Hindlimb muscle (tissue), 1 donor: ENCODE measurements at places on chromosomes 7 and 10.

GRCh38 chr10:132414402-132415016, 17.5 kb downstream of the PWWP2B start:
- no peak for DNase-seq

DNA sequence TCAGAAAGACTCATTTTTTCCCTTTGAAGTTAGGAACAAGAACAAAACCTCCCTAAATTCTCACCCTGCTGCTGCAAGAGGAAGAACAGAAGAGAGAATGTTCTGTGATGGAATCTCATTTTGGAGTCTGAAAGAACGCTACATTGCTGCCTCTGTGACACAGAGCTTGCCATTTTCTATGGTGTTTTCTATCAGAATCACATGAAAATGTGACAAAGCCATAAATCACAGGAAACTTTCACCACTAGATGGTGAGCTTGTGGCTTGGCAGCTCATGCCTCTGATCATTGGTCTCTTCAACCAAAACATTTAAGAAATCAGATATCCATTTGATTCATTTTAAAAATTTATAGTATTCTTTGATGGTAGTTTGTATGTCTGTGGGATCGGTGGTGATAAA, 82.9 kb downstream of the CADPS2 start:
- DNase-seq: no peak

GRCh38 chr7:22871661-22872060, 49.0 kb upstream of the TOMM7 start:
- DNase-seq: no peak

DNA sequence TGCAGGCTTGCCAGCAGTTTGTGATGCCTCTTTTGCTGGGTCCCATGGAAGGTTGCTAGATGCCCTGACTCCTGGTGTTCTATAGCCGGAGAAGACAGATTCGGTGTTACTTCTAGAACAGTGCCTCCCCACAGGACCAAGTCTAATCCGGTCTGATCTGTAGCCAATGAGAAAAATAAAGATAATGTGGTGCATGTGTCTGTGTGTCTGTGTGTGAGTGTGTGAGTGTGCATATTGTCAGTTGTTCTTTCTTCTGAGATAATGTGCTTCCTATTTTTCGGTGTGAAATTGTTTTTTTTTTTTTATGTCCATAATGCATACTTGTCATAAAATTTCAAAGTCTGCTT, 29.7 kb upstream of the ZNRF2 start:
- no peak for DNase-seq

DNA sequence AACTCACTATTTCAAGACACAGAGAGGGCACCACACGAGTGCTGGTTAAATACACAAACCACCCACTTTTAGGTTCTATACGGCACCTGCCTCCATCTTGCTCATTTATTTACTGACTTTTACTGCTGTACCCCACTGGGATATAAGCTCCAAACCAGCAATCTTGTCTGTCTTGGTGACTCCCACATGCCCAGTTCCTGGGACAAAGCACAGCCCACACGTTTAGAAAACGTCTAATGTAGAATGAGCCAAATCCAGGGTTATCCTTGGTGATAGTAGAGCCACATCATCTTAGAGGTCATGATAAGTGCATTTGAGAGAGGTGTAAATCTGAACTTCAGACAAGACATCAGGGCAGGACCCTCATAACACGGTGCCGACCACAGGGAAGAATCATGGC, 73.5 kb downstream of the NUDCD3 start:
- no peak for DNase-seq

DNA sequence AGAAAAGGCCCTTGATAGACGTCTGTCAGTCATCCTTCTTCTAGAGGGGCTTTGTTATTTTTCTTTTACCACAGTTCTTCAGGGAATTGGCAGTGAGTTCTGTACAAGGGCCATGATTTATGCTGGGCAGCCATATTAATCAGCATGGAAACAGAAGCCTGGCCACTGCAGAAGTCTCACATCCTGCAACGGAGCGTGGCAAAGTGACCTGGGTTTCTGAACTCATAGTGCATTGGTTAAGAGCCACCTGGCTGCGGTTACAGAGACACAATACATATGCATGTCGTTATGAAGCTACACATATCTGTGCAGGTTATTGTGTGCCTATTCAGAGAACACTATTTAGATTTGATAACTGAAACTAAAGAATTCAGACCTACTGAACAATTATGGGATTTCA, 419.4 kb upstream of the CELF2 start:
- no peak for DNase-seq

DNA sequence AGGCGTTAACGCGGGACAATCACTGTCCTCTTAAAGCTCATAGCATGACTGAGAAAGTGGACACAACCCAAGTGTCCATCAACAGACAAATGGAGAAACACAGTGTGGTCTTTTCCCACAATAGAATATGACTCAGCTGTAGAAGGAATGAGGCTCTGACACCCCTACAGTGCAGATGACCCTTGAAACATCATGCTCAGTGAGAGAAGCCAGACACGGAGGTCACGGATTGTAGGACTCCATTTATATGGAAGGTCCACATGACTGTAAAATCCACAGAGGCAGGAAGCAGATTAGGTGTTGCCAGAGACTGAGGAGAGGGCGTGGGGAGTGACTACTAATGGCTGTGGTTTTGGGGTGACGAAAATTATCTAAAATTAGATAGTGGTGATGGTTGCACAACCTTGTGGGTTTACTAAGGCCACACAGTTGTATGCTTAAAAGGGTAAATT, 6.1 kb upstream of the NCAPG2 start:
- DNase-seq: no peak

- DNase-seq: no peak
Observed at GRCh38 chr7:69277366-69277765, 320.9 kb upstream of the AUTS2 start.

GRCh38 chr10:130300608-130301020, 164.4 kb downstream of the GLRX3 start:
- no peak for DNase-seq

DNA sequence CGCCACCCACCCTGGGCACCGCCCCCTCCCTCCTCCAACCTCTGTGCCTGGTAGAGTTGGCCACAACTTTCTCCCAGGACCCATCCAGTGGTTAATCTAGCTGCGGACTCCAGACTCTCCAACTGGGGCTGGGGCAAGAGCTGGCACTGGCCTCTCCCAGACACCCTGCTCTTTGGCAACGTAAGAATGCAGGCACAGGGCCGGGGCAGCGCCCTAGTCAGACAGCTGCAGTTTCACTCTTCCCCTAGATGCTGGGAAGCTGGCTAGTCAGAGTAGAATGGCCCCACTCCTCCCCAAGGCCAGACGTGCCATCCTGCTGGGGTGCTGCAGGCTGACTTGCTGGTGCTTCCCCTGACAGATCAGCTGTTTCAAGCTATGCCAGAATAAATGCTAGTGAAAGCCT, 22.1 kb downstream of the HSPA12A start:
- DNase-seq: no peak

DNA sequence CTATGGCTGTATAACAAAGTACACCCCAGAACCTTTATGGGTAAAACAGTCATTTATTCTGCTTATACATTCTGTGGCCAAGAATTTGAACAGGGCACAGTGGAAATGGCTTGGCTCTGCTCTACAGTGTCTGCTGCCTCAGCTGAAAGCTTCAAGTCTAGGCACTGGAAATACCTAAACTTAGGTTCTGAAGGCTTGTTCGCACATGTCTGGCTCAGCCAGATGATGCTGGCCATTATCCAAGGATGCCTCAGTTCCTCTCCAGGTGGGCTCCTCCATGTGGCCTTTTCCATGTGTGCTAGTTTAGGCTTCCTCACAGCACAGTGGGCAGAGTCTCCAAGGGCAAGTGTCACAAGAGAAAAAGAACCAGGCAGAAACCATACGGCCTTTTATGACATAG, 76.8 kb downstream of the RALA start:
- no peak for DNase-seq

GRCh38 chr7:98357751-98358161, 43.1 kb downstream of the BAIAP2L1 start:
- no peak for DNase-seq

- no peak for DNase-seq
Observed at GRCh38 chr7:79711660-79712059, 258.2 kb upstream of the MAGI2 start.

- DNase-seq: no peak
Observed at GRCh38 chr7:2705371-2706096, 17.5 kb downstream of the AMZ1 start.

- no peak for DNase-seq
Observed at GRCh38 chr7:108167460-108167859, 37.3 kb upstream of the LAMB4 start.

- DNase-seq: no peak
Observed at GRCh38 chr10:27741173-27742091, 4.2 kb downstream of the MKX start.

- peak; percentile 8 for DNase-seq
Observed at GRCh38 chr7:40015790-40016296, 65.8 kb downstream of the CDK13 start.

DNA sequence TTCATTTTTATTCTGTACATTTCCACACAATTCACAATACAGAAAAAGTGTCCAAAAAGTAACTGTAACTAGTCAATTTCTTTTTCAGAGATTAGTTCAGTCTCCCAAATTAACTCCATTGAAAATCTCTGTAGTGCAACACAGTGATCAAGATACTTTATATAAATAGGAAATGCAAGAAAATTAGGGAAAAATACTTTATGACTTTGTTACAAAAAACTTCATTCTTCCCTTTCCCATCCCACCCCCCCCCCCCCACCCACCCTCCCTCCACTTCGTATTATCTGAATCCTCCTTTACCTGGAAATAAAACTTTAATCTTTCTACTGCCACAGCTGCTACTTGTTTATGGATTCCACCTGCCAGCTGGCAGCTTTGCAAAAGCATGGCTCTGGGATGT, 37.5 kb upstream of the PTN start:
- no peak for DNase-seq

DNA sequence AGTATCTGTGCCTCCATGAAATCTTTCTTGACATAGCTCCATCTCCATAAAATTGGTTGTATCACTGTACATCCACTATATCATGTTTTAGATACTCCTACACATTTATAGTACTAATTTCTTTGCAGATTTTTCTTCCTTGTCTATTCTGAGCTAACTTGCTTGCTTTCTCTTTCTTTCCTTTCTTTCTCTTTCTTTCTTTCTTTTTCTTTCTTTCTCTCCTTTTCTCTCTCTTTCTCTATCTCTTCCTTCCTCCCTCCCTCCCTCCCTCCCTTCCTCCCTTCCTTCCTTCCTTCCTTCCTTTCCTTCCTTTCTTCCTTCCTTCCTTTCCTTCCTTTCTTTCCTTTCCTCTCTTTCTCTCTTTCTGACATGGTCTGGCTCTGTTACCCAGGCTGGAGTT, 23.7 kb downstream of the TASOR2 start:
- DNase-seq: no peak

- no peak for DNase-seq
Observed at GRCh38 chr10:17122052-17122451, 7.6 kb downstream of the CUBN start.
